ENCODE measurements at places on chromosomes 1 and 21. TPM values are rescaled to one million over a fixed set of nuclear protein-coding genes. Genes with fewer than 3 reads are reported as not detected.

The FCRLB gene
- 0.65 TPM for total RNA-seq

The SPRR1A gene
- total RNA-seq, result not detected

The ADAM15 gene
- 513 TPM for total RNA-seq

The UBE2U gene
- not detected for total RNA-seq

The CCDC27 gene
- total RNA-seq, result not detected

The BSND gene
- total RNA-seq, result not detected

The COL24A1 gene
- not detected for total RNA-seq

The CRYAA gene
- not detected for total RNA-seq

The TENT5C gene
- total RNA-seq, result under 0.01 TPM

The AQP10 gene
- not detected for total RNA-seq

The HTR6 gene
- total RNA-seq, result under 0.01 TPM

The VSIG8 gene
- total RNA-seq, result not detected

The OR14K1 gene
- not detected for total RNA-seq

The ACTL8 gene
- not detected for total RNA-seq

The PTPN7 gene
- total RNA-seq, result not detected

The TMEM69 gene
- total RNA-seq, result 28.7 TPM

The IBA57 gene
- 9.1 TPM for total RNA-seq

The ZNF684 gene
- total RNA-seq, result 4.1 TPM

The PGLYRP4 gene
- total RNA-seq, result not detected

The KRTAP11-1 gene
- not detected for total RNA-seq

The IL12RB2 gene
- total RNA-seq, result not detected

The HSPA6 gene
- 0.33 TPM for total RNA-seq

The E2F2 gene
- total RNA-seq, result 2.6 TPM

The WDR64 gene
- not detected for total RNA-seq

The GABRD gene
- total RNA-seq, result not detected

The CSMD2 gene
- not detected for total RNA-seq

The HHAT gene
- total RNA-seq, result 2.9 TPM

The LRRN2 gene
- total RNA-seq, result not detected

The FMO5 gene
- 0.98 TPM for total RNA-seq

The SPOCD1 gene
- total RNA-seq, result 53.6 TPM

The NPPB gene
- not detected for total RNA-seq

The CFAP74 gene
- total RNA-seq, result not detected

The SPRR1B gene
- total RNA-seq, result not detected

The RAB13 gene
- total RNA-seq, result 61.6 TPM

The KCNH1 gene
- total RNA-seq, result 0.10 TPM

The CD48 gene
- not detected for total RNA-seq

The SPRR4 gene
- total RNA-seq, result not detected

The CTSS gene
- total RNA-seq, result 19.6 TPM

The LCE1C gene
- not detected for total RNA-seq

The BRDT gene
- not detected for total RNA-seq

The SEMA6C gene
- 17.6 TPM for total RNA-seq

The HSD3B2 gene
- not detected for total RNA-seq

The ATP1B1 gene
- total RNA-seq, result 24.5 TPM

The LCE1F gene
- total RNA-seq, result not detected

The C8A gene
- total RNA-seq, result not detected

The COPA gene
- 223 TPM for total RNA-seq

The GPR52 gene
- 1.6 TPM for total RNA-seq

All from vein endothelial cell (primary cell).